Cardiac septum (tissue), 1 donor: ENCODE measurements at places on chromosomes 11 and 22. TPM values are rescaled to one million over a fixed set of nuclear protein-coding genes. Genes with fewer than 3 reads are reported as not detected.

DNA sequence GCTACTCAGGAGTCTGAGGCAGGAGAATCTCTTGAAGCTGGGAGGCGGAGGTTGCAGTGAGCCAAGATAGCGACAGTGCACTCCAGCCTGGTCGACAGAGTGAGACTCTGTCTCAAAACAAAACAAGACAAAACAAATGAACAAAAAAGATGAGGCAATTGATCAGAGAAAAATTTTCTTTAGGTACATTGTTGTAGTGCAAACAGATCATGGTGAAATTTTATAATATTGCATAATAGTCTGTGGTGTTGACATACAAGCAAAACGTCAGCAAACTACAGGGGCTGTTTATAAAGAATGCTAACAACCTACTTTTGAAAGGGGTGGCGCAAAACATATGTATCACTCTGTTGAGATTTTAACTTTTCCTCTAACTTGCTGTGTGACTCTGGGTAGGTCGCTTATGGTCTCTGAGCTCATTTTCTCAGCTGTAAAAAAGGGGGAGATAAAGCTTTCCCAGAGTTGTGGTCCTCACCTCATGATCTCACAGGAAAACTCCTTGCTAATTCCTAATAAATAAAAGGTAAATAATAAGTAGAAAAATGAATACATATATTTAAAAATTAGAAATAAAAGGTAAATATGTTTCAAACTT lies 64.8 kb upstream of the NUP160 start:
- no peak for DNase-seq

DNA sequence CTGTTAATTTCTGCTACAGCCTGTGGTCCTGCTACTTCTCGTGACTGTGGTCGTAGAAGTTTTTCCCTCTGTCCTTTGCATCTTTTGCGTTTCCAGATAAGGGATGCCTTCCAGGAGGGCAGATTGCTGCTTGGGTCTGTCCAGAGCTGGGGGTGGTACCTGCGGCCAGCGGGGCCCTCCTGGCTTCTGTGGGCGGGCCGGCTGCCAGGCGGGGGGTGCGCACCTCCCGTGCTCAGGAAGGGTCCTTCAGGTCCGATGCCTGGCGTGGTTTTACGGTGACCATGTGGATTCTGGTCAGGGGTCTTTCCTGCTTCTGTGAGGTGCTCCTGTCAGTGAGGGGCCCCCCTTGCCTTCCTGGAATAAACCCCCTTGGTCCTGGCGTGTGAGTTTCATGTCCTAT lies 84.8 kb downstream of the KCNQ1 start:
- peak; percentile 49 for DNase-seq

GRCh38 chr11:92753161-92753560 lies 216.3 kb upstream of the MTNR1B start:
- DNase-seq = no peak

DNA sequence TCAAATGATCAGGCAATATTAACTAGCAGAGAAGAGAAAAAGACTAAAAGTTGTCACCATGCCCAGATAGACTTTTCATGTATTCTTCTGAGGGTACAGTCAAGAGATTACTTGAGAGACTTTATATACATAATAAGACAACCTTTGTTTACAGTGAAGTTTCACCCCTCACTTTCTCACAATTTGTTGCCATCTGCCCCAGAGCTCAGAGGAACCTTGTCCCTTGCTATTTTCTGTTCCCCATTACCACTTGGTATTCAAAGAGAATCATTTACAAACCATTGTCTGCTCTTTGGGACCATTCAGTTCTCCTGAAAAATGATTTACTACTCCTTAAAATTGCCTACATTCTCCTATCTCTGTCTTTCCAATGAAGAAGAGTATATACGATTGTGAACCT lies 544.6 kb downstream of the CNTN5 start:
- no peak for DNase-seq

DNA sequence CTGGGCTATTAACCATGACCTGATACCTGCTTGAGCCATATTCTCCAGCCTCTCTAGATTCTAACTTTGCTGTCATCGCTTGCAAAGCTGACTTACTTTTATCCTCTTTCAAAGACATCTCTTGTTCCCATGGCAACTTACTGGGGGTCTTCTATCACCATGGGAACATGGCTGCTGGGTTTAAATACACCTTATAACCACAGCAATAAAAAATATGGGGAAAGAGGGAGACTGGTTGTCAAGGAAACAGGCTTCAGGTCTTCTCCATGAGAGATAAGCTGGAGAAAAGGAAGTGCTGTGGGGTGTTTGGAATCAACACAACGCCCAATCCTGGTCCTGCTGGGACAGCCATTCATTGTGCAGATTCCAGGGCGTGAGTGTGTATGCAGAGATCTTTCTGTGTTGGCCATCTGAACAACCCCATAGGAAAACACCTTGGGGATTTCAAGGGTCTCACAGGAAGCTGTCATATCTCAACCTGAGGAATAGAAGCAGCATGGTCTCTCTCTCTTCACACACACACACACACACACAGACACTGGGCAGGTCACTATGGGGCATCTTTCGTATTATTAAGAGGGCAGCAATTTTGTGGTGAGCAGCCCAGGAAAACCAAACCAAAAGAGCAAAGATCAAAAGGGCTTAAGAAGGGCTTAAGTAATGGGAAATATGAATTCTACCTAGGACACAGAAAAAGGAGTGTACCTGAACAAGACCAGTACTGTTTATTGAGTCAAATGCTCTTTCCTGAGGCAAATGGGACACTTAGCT lies 344.7 kb upstream of the NCAM1 start:
- DNase-seq = no peak

GRCh38 chr11:116482716-116483115 lies 290.1 kb downstream of the BUD13 start:
- no peak for DNase-seq

DNA sequence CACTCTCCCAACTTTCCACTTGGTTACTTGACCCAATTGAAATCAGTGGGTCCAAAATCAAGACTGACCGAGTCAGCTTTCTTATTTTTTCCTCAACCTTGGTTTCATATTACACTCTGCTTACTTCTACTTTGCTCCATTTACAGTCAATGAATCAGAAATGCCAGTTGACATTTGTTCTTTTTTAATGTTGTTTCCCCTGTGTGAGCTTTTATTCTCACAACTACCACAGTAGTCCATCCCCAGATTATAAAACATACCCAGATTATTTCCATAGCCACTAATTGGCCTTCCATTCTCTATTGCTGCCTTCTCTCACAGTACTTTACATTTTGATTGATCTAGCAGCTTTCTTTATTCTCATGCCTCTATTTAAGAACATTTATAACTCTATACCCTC lies 50.0 kb downstream of the DNAJC24 start:
- no peak for DNase-seq

The FOSL1 gene
- 2.0 TPM for total RNA-seq

The C11orf42 gene
- not detected for total RNA-seq

The PRR5 gene
- total RNA-seq = 3.2 TPM

The OR52H1 gene
- not detected for total RNA-seq

The OR8G5 gene
- not detected for total RNA-seq
